ENCODE measurements at places on chromosomes 4 and X.

- no peak for DNase-seq
These were observed 59.3 kb downstream of the ELOVL6 start for GRCh38 chr4:110139111-110139510.

DNA sequence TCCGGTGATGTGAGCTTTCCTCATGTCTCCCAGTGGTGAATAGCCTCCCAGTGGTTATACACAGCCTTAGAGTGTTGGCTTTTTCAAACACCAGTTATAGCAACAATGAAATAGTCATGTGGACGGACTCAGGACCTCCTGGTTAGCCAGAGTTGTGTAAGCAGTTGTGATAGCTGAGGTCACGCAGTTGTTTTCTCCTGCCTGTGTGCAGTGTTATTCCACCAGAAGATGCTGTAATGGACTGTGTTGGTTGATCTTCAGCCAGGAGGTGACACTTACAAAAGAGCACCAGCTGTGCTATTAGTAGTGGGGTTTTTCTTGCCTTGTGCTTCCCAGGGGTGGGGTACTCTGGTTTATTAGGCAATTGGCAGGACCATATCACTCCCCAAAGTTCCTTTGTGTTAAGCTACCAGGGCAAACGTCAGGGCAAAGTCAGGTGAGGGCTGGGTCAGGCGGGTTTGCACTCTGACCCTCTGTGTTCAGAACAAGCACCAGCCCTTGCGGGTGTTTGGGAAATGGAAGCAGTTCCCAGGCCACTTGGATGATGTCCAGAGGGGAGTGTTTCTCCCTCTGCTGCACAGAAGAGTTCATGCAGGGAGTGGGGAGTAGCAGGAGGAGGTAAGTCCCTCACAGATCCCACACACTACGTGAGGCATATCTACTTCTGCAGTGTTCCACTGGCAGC lies 252.6 kb downstream of the TMEM47 start:
- no peak for DNase-seq

- DNase-seq: no peak
These were observed 56.7 kb upstream of the RASSF6 start for GRCh38 chr4:73676861-73677323.

DNA sequence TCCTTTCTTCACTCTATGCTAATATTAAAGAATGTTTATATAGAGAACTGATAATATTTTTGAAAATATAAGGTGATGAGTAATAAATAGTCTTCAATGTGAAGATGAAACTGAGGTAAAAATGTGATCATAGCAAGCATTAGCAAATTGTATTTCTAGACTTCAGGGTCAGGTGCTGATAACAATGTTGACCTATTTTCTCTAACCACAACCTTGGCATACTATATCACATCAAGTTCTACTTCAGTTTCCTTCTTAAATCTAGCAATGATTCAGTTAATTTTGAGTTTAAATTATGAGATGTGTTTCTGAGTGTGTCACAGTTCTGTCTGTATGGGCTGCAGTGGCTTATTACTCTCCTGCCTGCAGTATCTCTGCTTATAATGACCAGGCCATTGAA lies 209.4 kb downstream of the RAPGEF2 start:
- DNase-seq: no peak

- no peak for DNase-seq
These were observed 49.7 kb upstream of the ANKRD17 start for GRCh38 chr4:73308286-73308685.

- DNase-seq: no peak
These were observed 80.8 kb downstream of the ANKRD50 start for GRCh38 chr4:124631760-124632159.

- DNase-seq: no peak
These were observed 240.0 kb upstream of the PSAPL1 start for GRCh38 chr4:7674706-7675105.

GRCh38 chrX:53048169-53049126 lies at the start of gene GPR173:
GPR173 (plus strand) TSS chrX:53048789; CDS start chrX:53076622, 27,833 bp downstream.
- peak; percentile 41 for DNase-seq

DNA sequence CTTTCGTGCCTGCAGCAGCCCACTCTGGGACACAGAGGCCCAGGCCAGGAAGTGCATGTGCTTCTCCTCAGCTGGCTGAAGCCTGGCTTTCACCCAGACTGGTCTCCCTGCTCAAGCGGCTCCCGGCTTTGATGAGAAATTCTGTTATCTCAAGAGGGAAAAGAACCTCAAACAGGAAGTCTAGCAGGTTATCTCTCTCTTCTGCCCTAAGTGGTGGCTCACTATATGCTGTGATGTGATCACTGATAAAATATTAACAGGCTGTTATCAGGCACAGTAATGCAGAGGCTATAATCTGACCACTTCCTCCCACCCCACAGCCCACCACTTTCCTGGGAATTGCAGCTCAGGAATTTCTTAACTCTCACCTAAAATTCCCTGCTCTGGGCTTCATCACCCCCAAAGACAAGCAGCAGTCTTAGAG lies 13.3 kb downstream of the CLDN2 start:
- DNase-seq: no peak

DNA sequence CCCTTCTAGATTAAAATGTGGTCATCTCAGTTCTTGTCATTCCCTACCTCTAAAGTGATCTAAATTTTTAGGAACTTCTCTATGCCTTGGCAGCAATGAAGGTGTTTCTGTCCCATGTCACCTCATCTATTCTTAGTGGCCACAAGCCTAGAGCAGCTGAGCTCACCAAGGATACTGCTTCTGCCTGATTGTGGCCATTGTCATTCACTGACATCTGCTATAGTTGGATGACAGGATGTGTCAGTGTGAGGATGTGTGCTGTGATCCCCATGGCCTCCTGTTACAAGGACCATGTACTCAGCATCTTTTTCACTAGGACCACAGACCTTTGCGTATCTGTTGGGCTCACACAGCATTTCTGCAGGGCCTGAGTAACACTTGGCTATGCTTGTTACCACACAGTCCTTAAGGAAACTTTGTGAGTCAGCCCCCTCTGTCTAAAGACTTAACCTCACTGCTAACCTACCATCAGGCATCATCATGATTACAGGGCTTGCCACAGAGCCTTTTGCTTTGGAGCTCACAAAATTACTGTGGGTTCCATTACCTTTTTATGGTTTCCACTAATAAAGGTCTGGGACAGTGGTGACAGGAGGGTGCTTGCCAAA lies 421.0 kb downstream of the ADAM29 start:
- DNase-seq: no peak

GRCh38 chrX:68691921-68692320 lies 44.5 kb downstream of the STARD8 start:
- no peak for DNase-seq

DNA sequence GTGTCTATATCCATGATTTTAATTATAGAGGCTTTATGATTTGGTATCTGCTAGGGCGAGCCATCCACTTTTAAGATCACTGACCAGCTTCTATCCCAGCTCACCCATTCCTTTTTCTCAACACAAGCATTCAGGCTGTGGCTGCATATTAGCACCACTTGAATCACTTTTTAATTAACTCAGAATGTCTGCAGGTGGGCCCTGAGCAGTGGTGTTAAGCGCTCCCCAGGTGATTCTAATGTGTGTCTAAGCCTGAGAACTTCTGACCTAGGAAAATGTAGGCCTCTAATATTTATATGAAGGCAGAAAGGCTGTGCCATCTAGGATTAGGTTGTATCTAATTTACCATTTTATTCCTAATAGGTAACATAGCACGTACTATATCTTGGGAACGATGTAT lies 19.8 kb upstream of the QRFPR start:
- no peak for DNase-seq

- no peak for DNase-seq
These were observed 244.5 kb upstream of the PITX2 start for GRCh38 chr4:110867251-110867960.

GRCh38 chr4:60743654-60744053 lies 456.5 kb upstream of the ADGRL3 start:
- no peak for DNase-seq

GRCh38 chr4:40202474-40202873 lies 5.6 kb downstream of the RHOH start:
- no peak for DNase-seq

- DNase-seq: no peak
These were observed 20.5 kb downstream of the PKD2 start for GRCh38 chr4:88027611-88028608.

GRCh38 chrX:50581405-50581804 lies 110.8 kb upstream of the DGKK start:
- no peak for DNase-seq

- DNase-seq: no peak
These were observed 196.4 kb upstream of the LDB2 start for GRCh38 chr4:17094876-17095210.

DNA sequence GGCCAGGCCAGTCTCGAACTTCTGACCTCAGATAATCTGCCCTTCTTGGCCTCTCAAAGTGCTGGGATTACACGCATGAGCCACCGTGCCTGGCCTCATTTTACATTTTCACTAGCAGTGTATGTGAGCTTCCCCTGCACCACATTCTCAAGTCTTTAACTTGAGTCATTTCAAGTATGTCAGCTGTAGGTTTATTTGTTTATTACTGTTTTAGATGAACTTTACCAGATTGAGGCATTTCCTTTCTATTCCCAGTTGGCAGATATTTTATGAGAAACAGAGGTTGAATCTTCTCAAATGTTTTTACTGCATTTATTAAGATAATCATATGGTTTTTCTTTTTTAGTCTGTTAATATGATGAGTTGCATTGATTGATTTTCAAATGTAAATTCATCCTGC lies 114.6 kb upstream of the SH3RF1 start:
- no peak for DNase-seq

DNA sequence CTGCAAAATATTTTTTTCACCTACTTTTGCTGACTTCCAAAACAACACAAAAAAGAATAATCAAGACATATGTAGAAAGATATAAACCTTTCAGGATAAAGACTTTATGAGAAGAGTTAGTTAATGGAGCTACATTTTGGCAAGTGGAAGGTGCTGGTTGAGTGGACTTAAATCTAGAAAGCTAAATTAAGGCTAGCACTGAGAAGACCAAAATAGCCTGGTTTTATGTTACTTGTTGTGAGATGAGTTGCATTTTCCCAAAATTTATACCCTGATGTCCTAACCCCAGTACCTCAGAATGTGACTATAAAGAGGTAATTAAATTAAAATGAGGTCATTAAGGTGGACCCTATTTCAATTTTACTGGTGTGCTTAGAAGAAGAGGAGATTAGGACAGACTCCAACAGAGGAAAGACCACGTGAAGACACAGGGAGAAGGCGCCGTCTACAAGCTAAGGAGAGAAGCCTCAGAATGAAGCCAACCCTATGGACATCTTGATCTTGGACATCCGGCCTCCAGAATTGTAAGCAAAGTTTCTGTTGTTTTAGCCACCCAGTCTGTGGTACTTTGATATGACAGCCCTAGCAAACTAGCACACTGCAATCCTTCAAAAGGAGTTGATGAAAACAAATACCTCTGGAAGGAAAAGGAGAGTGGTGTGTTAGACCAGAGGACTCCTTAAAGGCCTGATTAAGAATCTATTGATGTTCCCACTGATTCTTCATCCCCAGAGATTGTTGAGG lies 67.4 kb downstream of the FGFBP1 start:
- DNase-seq: no peak

DNA sequence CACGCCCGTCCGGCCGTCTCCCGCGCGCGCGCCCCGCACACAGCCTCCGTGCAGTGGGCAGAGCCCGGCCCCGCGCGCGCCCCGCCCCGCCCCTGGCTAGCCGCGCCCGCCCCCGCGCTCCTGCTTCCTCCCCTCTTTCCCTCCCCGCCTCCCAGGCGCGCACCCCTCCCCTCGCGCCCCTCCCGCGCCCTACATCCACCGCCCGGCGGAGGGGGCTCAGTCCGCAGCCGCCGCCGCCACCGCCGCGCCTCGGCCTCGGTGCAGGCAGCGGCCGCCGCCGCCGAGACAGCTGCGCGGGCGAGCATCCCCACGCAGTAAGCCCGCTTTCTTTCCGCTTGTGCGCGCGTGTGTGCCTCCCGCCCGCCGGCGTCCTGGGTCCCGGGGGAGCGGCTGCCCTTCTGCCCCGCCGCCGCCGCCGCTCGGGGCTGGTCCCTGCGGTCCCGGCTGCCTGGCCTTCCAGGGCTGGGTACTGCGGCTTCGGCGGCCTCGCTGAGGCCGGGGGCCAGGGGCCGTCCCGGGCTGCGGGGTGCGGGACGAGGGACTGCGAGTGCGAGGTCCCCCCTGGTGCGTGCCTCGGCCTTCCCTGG lies at the start of gene FHL1:
TSS of gene FHL1 (plus strand) at position 219 of the 587 bp plus-strand sequence.
- DNase-seq: peak; percentile 72

DNA sequence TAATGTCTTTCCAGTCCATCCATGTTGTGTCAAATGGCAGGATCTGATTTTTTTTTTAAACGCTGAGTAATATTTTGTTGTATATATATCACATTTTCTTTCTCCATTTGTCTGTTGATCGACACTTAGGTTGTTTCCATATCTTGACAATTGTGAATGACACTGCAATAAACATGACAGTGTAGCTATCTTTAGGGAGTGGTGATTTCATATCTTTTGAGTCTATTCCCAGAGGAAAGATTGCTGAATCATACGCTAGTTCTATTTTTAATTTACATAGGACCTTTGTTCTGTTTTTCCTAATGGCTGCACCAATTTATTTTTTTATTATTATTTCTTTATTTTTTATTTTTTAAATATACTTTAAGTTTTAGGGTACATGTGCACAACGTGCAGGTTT lies 470.7 kb downstream of the CCSER1 start:
- DNase-seq: no peak

DNA sequence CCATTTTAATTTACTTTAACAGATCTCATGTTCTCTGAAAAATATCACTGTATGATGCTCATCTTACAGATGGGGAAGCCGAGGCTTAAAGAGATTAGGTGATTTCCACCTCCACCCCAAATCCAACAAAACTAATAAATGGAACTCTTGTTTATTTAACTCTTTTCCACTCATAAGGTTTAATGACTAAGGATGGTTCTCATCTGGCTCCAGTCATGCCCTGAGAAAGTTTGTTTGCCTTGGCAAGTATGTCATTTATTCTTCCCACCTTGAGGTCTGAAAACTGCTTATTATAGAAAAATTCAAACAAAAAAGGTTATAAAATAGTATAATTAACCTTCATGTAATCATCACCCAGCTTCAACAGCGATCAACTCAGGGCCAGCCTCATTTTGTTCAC lies 56.3 kb downstream of the PPEF2 start:
- no peak for DNase-seq

DNA sequence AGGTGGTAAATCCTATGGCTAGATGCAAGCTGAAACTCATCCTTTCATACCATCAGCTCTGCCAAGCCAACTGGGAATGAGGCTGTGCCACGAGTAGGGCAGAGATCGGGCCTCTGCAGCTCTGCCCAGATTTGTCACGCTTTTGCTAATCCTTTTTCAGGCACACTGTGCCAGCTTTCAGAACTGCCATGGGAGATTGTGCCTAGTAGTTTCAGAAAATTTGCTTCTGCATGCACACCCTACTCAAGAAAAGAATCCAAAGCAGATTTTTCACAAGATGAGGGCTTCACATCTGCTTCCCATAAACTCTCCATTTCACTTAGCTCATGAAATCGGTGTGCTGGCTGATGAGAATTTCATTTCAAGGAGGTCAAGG lies 3.3 kb upstream of the ADH7 start:
- no peak for DNase-seq

DNA sequence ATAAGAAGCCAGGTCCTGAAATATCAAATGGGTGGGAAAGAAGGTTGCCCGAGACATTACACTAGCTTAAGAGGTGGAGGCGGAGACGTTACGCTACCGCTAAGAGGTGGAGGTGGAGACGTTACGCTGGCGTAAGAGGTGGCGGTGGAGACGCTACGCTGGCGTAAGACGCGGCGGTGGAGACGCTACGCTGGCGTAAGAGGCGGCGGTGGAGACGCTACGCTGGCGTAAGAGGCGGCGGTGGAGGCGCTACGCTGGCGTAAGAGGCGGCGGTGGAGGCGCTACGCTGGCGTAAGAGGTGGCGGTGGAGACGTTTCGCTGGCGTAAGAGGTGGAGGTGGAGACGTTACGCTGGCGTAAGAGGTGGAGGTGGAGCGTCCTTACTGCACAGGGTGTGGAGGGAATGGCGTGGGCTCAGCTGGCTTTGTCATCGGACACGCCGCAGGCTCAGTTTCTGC lies 12.8 kb downstream of the CYP4V2 start:
- no peak for DNase-seq

Measured in nephron progenitor cell (in vitro differentiated cells).